ENCODE measurements at places on chromosomes 12 and 14.

DNA sequence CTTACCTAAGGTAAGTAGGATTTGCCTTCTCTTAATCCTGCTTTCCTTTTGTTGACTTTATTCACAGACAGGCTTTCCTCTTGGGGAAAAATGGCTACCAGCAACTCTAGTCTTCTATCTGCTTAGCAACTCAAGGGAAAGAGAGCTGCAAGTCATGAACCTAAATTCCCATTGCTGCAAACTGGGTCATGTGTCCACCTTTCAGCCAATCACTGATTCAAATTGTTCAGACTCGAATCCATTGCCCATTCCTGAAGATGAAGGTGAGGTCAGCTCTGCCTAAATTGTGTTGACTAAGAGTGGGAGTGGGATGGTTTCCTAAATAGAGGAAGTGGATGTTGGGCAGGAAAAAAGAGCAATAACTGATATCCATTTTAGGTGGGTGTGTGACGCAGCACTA, 7.7 kb downstream of the FBXW8 start:
- no peak for DNase-seq

- no peak for DNase-seq
These were observed 12.1 kb downstream of the TRMT61A start for GRCh38 chr14:103540821-103541708.

GRCh38 chr12:72546106-72546505, 273.9 kb downstream of the TRHDE start:
- DNase-seq = no peak

- no peak for DNase-seq
These were observed 28.2 kb downstream of the DAD1 start for GRCh38 chr14:22560662-22561365.

DNA sequence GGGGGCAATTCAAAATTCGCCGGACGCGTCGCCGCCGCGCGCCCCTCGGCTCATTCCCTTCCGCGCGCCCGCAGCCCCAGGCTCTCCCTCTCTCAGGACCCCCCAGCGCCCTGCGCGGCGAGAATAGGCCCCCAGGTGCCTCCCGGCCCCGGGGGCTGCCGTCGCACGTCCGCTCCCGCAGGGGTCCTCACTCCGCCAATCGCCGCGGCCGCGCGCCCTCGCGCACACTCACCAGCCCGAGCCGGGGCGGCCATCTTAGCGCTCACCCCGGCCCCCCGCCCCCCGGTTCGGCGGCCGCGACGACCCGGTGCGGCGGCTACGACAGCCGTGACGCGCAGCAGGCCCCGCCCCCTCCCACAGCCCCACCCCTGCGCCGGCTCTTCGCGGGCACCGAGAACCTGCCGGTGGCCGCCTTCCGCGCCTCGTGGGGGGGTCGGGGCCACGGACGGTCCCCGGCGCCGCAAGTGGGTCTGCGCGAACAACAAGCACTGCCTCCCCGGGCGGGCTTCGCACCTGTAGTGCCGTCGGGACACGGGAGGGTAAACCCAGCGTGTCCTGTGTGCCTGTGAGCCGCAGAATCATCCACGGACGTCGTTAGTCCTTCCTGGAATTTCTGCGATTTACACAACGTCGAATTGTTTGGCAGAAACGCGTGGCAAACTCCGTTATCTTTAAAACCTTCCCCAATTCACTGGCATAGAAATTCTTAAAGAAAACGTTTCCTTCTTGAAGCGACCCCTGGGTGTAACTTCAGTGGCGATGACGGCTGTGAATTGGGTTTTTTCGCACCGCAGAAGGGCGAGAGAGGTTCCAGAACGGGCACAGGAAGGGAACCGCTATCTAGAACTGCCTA, 2.5 kb downstream of the USP44 start:
- DNase-seq = peak; percentile 15

- DNase-seq = no peak
These were observed 17.3 kb upstream of the RIMKLB start for GRCh38 chr12:8680533-8680932.

GRCh38 chr12:114166362-114166761, 200.2 kb upstream of the RBM19 start:
- peak; percentile 2 for DNase-seq

DNA sequence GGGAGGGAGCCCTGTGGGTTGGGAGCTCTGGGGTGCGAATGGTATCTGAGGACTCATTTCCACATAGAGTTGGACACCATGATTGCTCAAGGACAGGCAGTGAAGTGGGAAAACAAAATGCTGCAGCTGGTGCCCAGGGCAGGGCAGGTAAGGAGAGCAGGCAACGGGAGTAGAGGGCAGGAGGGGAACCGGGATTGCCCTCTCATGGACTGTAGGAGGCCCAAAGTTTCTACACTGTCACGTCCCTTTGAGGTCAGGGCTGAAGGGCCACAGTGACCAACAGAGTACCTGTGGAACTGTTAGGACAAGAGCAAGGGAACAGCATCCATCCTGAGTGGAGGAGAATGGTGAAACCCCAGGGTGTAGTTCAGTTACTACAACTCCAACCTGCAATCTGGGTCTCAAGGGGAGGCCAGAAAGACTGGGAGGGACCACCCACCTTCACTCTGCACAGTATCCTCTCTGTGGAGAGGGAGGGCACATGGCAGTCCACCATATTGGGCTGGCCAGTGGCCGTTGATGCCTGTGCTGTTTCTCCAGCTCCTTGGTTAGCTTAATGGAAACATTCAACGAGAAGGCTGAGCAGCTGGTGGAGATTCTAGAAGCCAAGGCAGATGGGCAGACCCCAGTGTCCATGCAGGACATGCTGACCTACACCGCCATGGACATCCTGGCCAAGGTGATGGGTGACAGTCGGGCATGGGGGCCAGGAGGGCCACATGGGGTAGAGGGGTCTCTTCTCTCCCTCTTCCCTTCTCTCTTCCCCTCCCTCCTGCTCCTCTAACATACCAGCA, 22.2 kb downstream of the CYP46A1 start:
- DNase-seq = no peak

- no peak for DNase-seq
These were observed 19.3 kb upstream of the ETV6 start for GRCh38 chr12:11630046-11630706.

- peak; percentile 73 for DNase-seq
These were observed 48.6 kb downstream of the DRAM1 start for GRCh38 chr12:101925935-101926334.

- DNase-seq = peak; percentile 52
These were observed 43.7 kb downstream of the DUSP16 start for GRCh38 chr12:12518919-12519318.

- DNase-seq = no peak
These were observed 1.7 kb upstream of the IL26 start for GRCh38 chr12:68227356-68227755.

DNA sequence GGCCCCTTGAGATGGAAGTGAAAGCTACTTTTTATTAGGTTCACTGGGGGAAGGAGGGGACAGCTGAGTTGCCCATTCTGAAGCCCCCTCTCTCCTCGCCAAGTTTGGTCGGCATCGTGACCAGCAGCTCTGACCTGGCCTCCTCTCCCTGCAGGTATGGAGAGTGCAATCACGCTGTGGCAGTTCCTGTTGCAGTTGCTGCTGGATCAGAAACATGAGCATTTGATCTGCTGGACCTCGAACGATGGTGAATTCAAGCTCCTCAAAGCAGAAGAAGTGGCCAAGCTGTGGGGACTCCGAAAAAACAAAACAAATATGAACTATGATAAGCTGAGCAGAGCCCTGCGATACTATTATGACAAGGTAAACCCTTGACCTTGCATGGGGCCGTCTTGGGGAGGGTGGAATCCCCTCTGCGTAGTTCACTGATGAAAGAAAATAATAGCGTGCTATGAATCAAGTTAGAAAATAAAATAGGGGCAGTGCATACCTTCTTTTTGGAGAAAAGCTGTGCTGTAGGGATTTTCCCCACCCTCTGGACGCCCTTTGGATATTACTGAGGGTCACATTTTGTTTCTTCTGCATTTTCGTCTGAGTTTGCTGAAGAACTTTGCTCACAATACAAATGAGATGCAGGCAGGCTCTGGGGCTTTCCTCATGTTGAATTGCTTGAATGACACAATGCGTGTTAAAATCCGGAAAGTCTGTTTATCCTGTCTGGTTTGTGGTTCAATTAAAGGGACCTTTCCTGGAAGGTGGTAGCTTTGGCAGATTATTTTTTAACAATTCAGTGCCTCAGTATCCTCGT, 29.4 kb downstream of the ELK3 start:
- DNase-seq = no peak

DNA sequence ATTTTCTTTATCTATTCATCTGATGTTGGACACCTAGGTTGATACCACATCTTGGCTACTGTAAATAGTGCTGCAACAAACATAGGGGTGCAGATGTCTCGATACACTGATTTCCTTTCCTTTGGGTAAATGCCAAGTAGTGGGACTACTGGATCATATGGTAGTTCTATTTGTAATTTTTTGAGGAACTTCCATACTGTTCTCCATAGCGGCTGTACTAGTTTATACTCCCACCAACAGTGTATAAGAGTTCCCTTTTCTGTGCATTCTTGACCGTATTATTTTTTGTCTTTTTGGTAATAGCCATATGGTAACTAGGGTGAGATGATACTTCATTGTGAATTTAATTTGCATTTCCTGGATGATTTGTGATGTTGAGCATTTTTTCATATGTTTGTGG, 71.8 kb downstream of the LRP6 start:
- no peak for DNase-seq

DNA sequence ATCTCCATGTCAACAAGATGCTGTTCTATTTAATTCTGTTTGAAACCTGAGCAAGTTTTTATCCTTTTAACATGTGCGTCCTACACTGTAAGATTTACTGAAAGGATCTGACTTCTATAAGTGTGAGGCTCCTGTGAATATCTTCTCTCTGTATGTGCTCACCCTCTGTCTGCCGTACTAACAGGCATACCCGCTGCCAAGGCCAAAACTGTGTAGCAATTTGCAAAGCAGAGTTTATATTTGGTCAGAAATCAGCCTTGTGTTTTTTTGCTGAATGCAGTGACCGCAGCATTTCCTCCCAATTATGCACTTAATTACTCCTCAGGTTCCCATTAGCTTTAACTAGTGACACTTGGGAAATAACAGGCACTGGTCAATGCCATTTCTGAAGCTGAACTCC, 12.3 kb downstream of the CHST11 start:
- no peak for DNase-seq

- peak; percentile 37 for DNase-seq
These were observed 3.0 kb downstream of the SDSL start for GRCh38 chr12:113424915-113425823.

GRCh38 chr14:74257941-74258763, 18.9 kb downstream of the VSX2 start:
- DNase-seq = no peak

DNA sequence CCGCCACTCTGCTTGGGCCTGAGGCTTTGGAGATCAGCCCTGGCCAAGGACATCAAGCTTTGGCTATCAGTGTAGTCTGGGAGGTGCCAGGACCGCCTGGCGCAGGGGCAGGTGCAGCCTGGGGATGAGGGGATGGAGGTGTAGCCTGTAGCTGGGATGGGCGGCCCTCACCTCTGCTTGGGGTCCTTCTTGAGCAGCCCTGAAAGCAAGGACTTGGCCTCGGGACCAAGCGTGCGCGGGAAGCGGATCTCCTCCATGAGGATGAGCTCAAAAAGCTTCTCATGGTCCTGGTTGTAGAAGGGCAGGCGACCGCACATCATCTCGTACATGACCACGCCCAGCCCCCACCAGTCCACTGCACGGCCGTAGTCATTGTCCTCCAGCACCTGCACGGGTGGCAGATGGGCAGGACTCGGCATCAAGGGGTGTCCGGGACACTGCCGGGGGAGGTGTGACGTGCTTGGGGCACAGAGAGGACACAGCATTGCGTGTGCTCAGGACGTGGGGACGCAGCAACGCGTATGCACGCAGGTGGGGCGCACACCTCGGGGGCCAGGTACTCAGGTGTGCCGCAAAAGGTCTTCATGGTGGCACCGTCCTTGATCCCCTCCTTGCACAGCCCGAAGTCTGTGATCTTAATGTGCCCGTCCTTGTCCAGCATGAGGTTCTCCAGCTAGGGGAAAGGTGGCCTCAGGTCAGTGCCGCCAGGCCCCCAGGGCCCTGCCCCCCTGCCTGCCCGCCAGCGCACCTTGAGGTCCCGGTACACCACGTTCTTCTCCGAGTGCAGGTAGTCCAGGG, 20.0 kb downstream of the SIVA1 start:
- DNase-seq = no peak

DNA sequence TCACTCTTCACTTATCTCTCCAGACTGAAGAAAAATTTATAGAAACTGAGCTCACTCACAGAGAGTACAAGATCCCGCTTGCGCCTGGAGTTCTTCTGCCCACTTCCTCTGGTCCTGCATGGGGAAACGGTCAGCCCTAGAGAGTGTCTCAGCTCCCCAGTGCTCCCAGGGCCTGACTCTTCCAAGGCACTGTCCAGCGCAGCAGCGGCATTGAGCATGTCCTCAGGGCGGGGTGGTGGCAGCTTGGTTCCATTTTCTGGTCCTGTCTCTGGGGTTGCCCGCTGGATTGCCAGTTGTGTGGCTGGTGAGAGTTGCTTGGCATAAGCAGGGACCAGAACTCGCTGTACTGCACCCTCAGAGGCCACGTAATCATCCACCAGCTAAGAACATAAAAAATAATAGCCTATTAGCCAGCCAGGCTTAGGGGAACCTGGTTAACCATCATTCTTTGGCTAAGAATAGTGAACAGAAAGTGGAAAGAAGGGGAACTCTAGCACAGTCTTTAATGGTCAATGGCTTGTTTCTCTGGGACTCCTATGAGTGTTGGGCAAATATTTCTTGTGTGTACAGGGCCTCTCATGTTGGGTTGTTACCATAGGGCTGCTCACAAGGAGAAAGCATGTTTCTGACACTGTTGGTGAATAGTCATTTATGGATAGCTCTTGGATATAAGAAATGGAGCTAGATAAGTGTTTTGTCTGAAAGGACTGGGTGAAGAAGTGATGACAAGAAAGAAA, 13.7 kb upstream of the AJUBA start:
- peak; percentile 27 for DNase-seq

DNA sequence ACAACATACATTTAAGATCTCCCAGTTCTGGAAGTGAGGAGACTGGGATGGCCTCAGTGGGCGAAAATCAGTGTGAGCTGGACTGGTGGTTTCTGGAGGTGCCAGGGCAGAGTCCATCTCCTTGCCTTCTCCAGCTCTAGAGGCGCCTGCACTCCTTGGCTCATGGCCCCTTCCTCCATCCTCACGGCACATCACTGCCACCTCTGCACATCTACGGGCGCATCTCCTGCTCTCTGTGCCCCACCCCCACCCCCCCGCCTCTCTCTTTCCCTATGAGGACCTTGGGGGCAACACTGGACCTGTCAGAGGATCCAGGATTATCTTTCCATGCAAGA, 62.8 kb upstream of the DIO3 start:
- no peak for DNase-seq

DNA sequence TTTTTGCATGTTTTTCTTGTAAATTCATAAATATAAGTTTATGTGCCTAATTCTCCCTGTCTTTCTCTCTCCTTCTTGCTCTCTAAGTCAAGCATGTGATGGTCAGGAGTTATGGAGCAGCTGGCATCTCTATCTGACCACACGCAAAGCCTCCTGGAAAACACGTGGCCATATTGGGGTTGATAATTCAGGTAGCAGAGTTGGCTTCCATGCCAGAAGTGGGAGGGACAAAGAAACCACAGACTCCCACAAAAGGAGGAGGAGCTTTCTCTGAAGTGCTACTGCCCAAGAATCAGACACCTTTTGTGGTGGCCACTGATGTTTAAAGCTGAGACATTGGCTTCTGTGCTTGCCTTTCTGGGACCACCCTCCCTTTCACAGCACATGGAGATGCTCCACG, 517.6 kb upstream of the TMEM132C start:
- DNase-seq = no peak

- DNase-seq = peak; percentile 50
These were observed 166.8 kb upstream of the TMEM260 start for GRCh38 chr14:56412468-56413434.

- DNase-seq = no peak
These were observed 3.8 kb downstream of the COPZ1 start for GRCh38 chr12:54328595-54329337.

Measured in amniotic epithelial cell (primary cell).